ENCODE measurements at places on chromosomes 3 and 15. TPM values are rescaled to one million over a fixed set of nuclear protein-coding genes. Genes with fewer than 3 reads are reported as not detected.

Gene SHC4
- total RNA-seq, result 0.51 TPM

GRCh38 chr15:41881920-41882688 lies 11.7 kb downstream of the SPTBN5 start:
- H3K4me3 ChIP-seq, result no peak overlapping the region
- H3K36me3 ChIP-seq, result no peaks in the 10 kb centered on the region

- no peak for DNase-seq
- no peak overlapping the region for H3K27ac ChIP-seq
- no peaks in the 10 kb centered on the region for H3K36me3 ChIP-seq
- H3K27me3 ChIP-seq, result no peaks in the 10 kb centered on the region
- H3K4me3 ChIP-seq, result no peak overlapping the region
Observed at GRCh38 chr3:74139648-74140047, 474.8 kb downstream of the CNTN3 start.

DNA sequence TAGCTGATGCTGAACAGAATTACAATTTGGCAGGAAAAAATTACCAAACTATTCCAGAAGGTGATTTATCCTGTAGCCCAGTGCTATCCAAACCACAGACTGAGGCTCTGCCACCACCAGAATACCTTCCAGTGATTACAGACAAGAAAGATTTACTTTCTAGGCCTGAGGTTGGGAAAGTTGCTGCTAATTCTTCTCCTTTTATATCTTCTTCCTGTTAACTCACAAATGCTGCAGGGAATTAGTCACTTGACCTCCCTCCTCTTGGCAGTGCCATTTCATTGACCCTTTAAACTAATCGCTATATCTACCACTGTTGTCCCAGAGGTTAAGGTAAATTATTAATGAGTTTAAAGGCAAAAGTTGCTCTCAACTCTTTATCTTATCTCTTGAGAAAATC lies 118.4 kb downstream of the CTNNB1 start:
- no peaks in the 10 kb centered on the region for H3K4me1 ChIP-seq
- H3K4me3 ChIP-seq, result no peak overlapping the region
- H3K27ac ChIP-seq, result no peak overlapping the region

DNA sequence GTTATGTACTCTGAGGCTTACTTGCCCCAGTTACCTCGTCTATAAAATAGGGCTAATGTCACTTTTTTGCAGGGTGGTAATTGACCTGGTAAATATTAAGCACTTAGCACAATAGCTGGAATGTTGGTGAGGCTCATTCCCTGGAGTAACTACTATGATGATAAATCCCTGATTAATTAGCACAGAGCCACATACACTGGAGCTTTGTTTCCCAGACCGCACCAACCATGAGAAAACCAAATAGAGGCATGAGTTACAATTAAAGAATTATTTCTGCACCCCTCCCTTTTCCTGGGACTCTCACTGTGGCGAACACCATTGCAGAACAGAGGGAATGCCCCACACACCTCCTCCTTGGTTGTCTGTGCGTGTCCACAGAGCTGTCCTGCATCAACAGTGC lies 76.6 kb upstream of the CPOX start:
- H3K36me3 ChIP-seq, result no peaks in the 10 kb centered on the region
- H3K27me3 ChIP-seq, result no peaks in the 10 kb centered on the region
- H3K4me3 ChIP-seq, result no peak overlapping the region
- H3K4me1 ChIP-seq, result no peaks in the 10 kb centered on the region

GRCh38 chr3:50238549-50239026 lies 2.6 kb downstream of the GNAI2 start:
- no peak overlapping the region for H3K4me3 ChIP-seq
- H3K4me1 ChIP-seq, result peaks cover 48% of the 10 kb centered on the region
- no peak overlapping the region for H3K27ac ChIP-seq
- H3K36me3 ChIP-seq, result peaks cover 6% of the 10 kb centered on the region

DNA sequence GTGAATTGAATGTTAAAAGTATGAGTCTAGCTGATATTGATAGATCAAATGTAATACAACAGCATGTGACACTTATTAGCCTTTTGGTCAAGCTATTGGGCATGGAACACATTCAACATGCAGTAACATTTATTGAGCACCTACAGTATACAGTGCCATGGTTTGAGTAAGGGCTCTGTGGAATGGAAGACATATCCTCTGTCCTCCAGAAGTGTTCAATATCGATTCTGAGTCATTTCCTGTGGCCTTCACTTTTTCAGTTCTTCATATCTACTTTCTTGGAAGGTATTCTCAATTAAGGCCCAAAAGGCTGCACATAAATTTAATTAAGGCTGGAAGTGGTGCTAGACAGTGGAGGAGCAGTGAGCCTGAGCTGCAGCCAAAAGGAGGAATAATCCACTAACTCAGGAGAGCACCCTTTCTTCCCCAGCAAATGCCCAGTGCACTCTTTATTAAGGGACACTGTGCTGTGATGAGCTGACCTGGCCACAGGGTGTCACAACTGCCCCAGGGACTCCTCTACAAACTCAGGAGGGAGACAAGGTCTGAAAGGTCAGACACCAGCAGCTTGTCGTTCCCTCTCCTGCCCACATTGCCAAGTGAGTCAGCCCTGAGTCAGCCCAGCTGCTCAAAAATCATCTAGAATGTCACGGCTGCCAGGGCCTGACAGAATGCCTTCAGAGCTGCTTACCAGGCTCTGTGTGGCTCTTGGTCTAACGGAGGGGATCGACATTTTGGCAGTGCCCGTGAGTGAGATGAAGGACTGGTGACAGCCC lies 544.8 kb downstream of the AGBL1 start:
- H3K4me3 ChIP-seq, result no peak overlapping the region
- H3K36me3 ChIP-seq, result no peaks in the 10 kb centered on the region
- DNase-seq, result no peak
- H3K27ac ChIP-seq, result no peak overlapping the region
- H3K4me1 ChIP-seq, result no peaks in the 10 kb centered on the region
